ENCODE measurements at places on chromosomes 7 and 10.

DNA sequence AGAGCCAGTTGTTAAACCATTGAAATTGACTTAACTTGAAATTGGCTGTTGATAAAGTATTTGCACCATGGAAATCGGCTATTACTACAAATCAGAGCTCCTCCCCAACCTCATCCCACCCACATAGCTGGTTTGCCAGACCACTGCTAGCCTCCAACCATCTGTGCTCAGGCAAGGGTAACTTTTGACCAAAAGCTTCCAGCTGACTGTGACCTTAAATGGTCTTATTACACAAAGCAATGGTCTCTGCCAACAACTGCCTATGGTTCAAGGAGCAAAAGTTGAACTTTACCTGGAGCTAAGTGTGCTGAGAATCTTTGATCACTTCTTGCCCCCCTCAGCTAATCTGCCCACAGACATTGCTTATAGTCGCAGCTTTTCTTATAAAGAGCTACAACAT, 48.5 kb upstream of the ADRB1 start:
- DNase-seq: no peak

DNA sequence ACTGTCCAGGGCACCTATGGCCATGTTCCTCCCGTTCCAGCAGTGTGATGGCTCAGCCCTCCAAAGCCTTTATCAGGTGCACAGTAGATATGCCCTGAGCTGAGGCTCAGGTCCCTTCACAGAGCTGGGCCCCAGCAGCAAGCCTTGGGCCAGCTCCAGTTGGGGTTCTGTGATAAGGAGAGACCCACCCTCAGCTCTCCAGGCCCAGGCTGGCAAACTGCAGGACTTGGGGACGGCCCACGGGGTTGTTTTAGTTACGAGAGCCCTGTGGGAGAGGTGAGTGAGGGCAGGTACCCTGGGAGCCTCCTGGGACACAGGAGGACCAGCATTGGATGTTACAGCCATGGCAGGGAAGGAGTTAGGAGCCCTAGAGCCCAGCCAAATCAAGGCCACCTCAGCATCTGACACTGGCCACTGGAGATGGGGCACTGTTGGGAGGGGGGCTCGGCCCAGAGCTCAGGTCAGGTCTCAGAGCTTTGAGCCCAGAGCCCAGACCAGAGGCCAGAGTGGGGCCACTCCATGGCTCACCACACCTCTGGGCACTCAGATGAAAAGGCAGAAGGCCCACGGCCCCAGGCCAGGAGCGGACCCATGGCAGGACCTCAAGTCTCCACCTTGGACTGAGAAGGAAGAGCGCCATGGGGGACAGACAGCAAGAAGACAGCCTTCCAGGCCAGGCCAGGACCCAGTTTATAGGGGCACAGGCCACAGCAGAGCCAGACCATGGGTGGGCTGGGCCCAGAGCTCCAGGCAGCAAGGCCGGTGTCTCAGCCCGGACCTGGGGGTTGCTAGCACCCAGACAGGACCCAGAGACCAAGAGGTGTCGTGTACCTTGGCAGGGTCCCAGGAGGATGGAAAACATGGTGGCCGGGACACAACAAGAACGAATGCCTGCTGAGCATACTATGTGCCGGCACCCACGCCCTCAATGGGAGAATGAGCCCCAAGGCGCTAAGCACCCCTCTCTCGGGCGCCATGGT, 12.8 kb downstream of the GRID1 start:
- DNase-seq: no peak

- DNase-seq: no peak
These were observed 3.7 kb upstream of the SGMS1 start for GRCh38 chr10:50627443-50627842.

- DNase-seq: no peak
These were observed 222.5 kb upstream of the TCERG1L start for GRCh38 chr10:131533846-131534526.

- DNase-seq: no peak
These were observed 34.8 kb upstream of the BICC1 start for GRCh38 chr10:58477902-58478301.

GRCh38 chr10:33257439-33258080, 76.9 kb downstream of the NRP1 start:
- no peak for DNase-seq

DNA sequence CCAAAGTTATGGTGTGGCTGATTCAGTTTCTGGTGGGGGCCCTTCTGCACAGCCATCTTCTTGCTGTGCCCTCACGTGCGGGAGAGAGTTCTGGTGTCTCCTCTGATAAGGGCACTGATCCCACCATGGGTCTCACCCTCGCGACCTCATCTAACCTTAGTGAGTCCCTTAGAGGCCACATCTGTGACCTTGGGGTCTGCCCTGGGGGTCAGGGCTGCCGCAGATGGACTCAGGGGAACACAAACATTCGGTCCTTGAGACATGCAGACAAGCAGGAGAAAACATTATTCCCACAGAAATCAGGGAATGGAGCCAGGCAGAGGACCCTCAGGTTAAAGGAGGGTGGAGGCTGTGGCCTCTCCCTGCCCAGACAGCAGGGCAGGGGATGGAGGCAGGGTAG, 177.9 kb downstream of the DNAJB6 start:
- DNase-seq: no peak

GRCh38 chr10:52965938-52966401, 193.4 kb upstream of the MBL2 start:
- no peak for DNase-seq

- no peak for DNase-seq
These were observed 216.2 kb downstream of the SEMA3D start for GRCh38 chr7:84970670-84971069.

DNA sequence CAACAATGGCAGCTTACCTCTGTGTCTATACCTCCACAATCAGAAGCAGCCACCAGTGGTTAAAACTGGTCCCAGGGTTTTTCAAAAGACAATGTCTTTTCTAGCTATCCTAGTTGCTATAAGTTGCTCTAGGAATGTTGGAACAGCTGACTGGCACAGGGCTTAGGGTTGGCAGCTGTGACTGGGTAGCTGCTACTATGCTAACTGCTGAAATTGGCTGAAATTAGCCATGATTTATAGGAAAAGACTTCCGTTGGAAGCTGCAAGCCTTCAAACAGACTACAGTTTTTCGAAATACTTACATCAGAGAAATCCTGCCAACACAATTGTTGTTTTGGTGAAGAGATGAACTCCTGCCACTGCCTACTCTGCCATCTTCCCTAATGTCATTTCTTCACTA, 102.3 kb downstream of the MKX start:
- no peak for DNase-seq

DNA sequence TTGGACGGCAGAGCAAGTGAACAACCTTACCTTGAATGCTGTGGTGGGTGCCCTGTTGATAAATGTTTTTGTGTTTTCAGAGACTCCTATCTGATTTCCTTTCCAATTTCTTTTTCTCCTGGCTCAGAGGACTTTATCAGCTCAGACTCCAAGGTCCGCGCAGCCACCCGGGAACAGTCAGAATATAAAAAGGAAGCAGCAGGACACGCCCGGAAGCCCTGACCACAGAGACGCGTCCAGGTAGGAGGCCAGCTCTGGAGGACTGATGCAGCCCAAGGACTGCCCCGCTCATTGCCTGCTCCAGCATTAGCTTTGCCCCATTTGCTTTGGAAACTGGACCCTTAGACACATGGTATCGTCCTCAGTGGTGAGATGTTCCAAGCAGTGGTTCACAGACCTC, 61.3 kb downstream of the TACC2 start:
- no peak for DNase-seq

DNA sequence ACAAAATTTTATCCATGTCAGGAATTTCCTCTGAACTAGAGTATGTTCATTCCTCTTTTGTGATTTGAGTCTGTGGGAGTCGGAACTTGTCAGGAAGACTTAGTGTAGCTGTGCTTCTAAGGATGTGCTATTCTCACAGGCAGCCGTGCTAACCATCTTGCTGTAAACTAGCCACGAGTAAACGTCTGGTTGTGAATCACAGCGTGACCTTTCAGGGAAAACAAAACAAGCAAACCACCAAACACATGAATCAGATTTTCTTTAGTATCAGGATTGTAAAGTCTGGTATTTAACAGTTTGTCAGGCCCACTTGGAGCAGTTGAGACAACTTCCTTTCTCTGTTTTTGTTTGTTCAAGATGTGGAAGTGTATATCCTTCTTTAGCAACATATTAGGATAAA, 32.0 kb downstream of the AUTS2 start:
- DNase-seq: no peak

GRCh38 chr10:49242604-49243003, 54.4 kb upstream of the TMEM273 start:
- DNase-seq: no peak

- no peak for DNase-seq
These were observed 48.6 kb downstream of the CAMK1D start for GRCh38 chr10:12397941-12398340.

GRCh38 chr10:101617102-101617823, 29.1 kb downstream of the DPCD start:
- DNase-seq: no peak

- DNase-seq: no peak
These were observed 1.0 kb downstream of the SYPL1 start for GRCh38 chr7:106110885-106111654.

- DNase-seq: no peak
These were observed 34.8 kb downstream of the LRRC4 start for GRCh38 chr7:127996253-127997071.

GRCh38 chr10:51288511-51288910, 214.2 kb downstream of the PRKG1 start:
- DNase-seq: no peak

GRCh38 chr7:88647825-88648224, 111.7 kb upstream of the ZNF804B start:
- DNase-seq: no peak

DNA sequence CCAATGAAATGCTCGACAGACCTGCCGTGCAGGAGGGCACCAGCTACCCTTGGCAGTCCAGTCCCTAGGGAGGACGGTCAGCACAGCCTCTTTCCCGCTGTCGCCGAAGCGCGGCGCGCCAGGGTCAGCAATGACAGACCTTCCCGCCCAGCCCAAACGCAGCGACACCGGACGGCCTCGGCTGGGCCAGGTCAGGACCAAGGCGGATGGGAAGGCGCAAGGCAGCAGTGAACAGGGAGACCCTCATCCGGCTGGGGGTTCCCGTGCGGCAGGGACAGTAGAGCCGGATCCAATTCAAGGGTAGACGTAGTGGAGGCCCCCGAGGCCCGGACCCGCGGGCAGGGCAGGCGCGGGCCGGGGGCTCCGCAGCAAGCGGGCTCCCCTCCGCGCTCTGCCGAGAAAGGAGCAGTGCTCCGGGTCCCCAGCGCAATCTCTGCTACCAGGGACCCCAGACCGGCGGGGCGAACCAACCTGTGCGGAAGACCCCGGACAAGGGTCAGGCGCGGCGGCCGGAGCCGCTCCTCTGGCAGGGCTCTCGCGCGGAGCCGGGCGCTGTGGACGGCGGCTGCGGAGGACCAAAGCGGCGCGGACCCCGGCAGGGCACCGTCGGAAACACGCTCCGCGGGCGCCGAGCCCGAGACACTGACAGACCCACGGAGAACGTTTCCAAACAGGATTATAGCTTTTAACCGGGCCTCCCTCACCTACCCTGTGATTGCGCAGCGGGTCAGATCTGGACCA, at the start of gene SEC31B:
TSS of gene SEC31B (minus strand) at position 551 of the 741 bp plus-strand sequence. CDS start 2,909 bp downstream, outside the sequence.
- no peak for DNase-seq

DNA sequence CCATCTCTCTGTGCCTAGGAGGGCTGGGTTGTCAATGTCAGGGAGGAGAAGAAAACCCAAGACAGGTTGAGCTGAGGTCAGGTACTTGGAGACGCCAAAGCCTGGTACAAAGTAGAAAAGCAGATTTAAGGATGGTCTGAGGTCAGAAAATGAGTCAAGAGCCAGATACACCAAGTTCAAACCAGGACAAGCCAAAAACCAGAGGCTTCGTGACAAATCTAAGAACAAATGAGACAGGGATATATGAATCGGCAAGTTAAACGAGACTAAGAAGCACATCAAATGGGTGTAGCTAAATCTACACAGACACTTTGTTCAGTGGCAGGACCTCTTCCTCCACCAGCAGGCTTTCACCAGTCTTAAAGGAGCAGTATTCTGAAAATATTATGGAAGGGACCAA, 34.2 kb downstream of the C7orf33 start:
- no peak for DNase-seq

- DNase-seq: no peak
These were observed 79.2 kb downstream of the CAMK1D start for GRCh38 chr10:12428447-12429135.

- no peak for DNase-seq
These were observed 51.7 kb downstream of the ADRA2A start for GRCh38 chr10:111128331-111129180.

DNA sequence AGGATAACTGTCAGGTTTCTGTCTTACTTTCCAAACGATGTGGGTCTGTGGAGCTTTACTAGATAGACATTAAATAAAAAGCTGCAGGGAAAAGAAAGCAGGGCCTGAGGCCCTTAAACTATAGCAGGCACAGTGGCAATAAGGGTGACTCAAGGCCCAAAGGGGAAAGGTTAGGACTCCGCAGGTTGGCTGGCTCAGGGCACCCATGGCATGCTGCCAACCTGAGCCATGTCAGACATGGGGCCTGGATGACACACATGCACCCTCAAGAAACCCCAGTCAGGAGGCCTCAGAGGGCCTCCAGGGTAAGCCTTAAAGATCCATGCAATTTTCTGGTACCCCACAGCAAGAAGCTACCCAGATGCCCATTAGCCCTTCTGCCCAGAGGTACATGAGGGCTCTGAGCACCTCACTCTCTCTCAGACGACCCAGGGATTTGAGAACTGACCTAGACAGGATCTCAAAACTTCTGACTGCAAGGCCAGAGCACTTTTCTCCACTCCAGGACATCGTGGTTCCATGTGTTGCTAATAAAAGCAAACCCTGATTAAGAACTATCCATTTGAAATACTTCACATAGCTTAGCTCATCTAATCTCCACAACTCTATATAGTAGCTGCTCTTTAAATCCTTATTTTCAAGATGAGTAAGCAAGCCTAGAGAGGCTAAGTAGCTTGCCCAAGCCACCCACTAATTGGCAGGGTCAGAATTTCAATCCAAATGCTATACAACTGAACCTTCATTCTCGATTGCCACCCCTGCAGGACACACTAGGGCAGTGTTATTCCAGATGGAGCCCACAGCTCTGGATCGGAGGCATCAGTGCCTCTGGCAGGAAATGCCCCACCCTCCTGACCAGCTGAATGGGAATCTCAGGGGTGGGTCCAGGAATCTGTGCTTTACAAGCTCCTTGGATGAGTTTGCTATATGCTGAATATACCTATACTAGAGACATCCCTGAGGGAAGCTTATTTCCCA, 132.5 kb upstream of the EFCAB10 start:
- no peak for DNase-seq

- no peak for DNase-seq
These were observed 361.4 kb downstream of the CXCL12 start for GRCh38 chr10:44023517-44023916.

GRCh38 chr10:114879541-114880158, 58.1 kb downstream of the FHIP2A start:
- no peak for DNase-seq

- no peak for DNase-seq
These were observed 15.3 kb upstream of the ADAM22 start for GRCh38 chr7:87918740-87919139.

GRCh38 chr7:7427363-7427762, 108.3 kb downstream of the COL28A1 start:
- no peak for DNase-seq

All from HS-5 (cell line).